ENCODE measurements at places on chromosomes 13 and 19. TPM values are rescaled to one million over a fixed set of nuclear protein-coding genes. Genes with fewer than 3 reads are reported as not detected.
A peak's percentile ranks its signal among the peaks of the same experiment; 100 is the strongest.

PBX4 gene
- total RNA-seq = 1.2 TPM

TMEM59L gene
- total RNA-seq = 4.4 TPM

CLN5 gene
- 27.2 TPM for total RNA-seq

HIPK4 gene
- total RNA-seq = 0.53 TPM

DNA sequence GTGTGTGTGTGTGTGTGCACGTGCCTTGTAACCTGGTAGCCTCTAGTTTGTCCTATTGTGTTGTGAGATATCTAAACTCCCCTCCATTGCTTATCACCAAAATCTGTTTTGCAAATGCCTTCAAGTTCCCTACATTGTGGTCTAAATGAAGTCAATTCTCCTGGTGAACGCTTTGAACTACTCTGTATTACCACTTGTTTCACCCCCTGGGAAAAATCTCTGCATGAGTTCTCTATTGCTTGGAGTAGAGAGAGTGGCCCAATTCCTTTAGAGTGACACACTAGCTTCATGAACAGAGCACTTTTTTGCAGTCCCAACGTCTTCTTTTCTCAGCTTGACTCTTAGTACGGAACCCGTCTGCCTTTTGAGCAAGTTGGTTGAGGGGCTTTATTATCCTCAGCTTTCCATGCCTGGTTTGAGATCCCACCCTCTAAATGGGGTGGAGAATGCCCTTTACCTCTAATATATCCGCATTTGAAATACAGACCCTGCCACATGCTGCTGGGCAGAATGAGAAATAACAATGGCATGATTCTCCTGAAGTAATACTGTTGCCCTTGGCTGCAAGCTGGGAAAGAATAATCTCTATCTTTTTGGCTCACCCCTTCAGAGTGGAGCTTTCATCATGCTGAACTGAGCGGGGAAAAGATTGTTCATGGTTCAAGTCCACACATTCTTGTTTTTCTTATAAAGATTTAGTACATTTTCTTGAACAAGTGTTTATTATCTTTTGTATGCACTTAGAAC lies 2545.3 kb downstream of the PCDH9 start:
- H3K27ac ChIP-seq = no peak overlapping the region
- DNase-seq = no peak
- peaks cover 13% of the 10 kb centered on the region for H3K4me1 ChIP-seq
- no peak overlapping the region for H3K4me3 ChIP-seq
- H3K27me3 ChIP-seq = no peaks in the 10 kb centered on the region

GRCh38 chr13:38897521-38897920 lies 93.1 kb downstream of the STOML3 start:
- no peaks in the 10 kb centered on the region for H3K27me3 ChIP-seq

DNA sequence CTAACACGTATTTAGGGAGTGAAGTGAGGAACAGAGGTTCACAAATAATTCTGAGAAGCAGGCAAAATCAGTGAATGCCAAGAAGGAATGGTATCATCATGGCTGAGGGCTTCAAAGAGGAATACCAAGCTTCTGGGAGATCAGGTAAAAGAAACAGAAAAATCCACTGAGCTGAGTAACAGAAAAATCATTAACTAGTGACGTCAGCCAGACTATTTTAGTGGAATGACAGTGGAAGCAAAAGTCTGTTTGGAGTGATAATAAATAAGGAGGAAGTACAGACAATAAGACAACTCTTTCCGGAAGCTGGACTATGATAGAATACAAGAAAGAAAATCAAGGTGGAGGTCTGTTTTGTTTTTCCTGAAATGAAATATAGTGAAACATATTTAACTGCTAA lies 83.5 kb downstream of the SACS start:
- peaks cover 57% of the 10 kb centered on the region for H3K4me1 ChIP-seq
- no peak overlapping the region for H3K4me3 ChIP-seq
- no peak for DNase-seq
- H3K27ac ChIP-seq = peak overlapping the region; percentile 77

- no peak overlapping the region for H3K4me3 ChIP-seq
- H3K4me1 ChIP-seq = no peaks in the 10 kb centered on the region
- peak; percentile 79 for DNase-seq
- no peak overlapping the region for H3K27ac ChIP-seq
These were observed 11.7 kb upstream of the TMEM255B start for GRCh38 chr13:113747291-113747833.

GRCh38 chr13:98419786-98420553 lies 156.9 kb downstream of the STK24 start:
- H3K36me3 ChIP-seq = peaks cover 63% of the 10 kb centered on the region
- no peaks in the 10 kb centered on the region for H3K4me1 ChIP-seq
- H3K4me3 ChIP-seq = no peak overlapping the region
- H3K27me3 ChIP-seq = no peaks in the 10 kb centered on the region

Data from chondrocyte (in vitro differentiated cells).